Astrocyte (in vitro differentiated cells and primary cell): ENCODE measurements at places on chromosomes 13 and 19. TPM values are rescaled to one million over a fixed set of nuclear protein-coding genes. Genes with fewer than 3 reads are reported as not detected.

- no peak for DNase-seq
Measured at GRCh38 chr19:44055870-44056269, 4.0 kb downstream of the ZNF223 start.

GRCh38 chr13:95492044-95492801 lies 60.3 kb upstream of the CLDN10 start:
- no peak for DNase-seq

The SCN1B gene
- 2.1 and 3.0 TPM in 2 replicates for total RNA-seq

- DNase-seq: no peak
Measured at GRCh38 chr19:4414144-4414799, 11.8 kb downstream of the CHAF1A start.
